ENCODE measurements at places on chromosomes 16 and 17.

- no peak for DNase-seq
Observed at GRCh38 chr16:89641458-89642119, 15.9 kb downstream of the CHMP1A start.

- DNase-seq, result no peak
Observed at GRCh38 chr16:13895516-13895915, 24.4 kb upstream of the ERCC4 start.

- no peak for DNase-seq
Observed at GRCh38 chr17:57935833-57936807, 19.1 kb downstream of the CUEDC1 start.

GRCh38 chr17:43986225-43986981 is 18.0 kb upstream of the NAGS start:
- DNase-seq, result no peak

DNA sequence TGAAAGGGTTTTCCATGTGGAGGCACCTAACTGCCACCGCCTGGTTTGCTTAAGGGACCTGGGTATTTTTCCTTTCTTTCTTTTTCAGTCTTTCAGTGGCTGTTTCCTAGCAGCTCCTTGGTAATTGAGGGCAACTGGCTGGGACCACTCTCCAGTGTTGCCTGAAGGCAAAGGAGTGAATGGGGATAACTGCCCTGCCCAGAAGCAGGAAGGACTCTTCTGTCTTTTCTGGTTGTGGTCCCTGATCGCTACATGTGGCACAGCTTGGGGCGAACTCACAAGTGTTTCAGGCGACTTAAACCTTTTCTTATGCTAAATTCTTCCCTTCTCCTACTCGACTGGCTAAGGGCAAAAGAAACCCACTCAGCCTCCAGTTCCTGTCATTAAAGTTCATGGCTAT is 10.1 kb upstream of the TMEM98 start:
- no peak for DNase-seq

DNA sequence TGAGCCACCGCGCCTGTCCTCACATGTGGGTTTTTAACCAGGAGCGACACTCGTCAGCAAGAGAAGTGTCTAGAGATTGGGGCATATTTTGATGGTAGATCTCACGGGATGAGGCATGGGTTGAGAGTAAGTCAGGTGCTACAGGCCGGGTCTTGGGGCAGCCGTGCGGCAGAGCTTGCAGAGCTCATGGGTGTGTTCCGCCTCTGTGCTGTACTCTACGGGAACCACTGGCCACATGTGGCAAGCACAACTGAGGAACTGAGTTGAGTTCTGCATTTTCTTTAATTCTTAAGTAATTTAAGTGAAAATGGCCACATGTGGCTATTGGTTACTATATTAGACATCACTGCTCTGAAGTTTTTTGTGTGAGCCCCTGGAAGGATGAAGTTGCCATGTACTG is 9.6 kb downstream of the CLUAP1 start:
- DNase-seq, result no peak

DNA sequence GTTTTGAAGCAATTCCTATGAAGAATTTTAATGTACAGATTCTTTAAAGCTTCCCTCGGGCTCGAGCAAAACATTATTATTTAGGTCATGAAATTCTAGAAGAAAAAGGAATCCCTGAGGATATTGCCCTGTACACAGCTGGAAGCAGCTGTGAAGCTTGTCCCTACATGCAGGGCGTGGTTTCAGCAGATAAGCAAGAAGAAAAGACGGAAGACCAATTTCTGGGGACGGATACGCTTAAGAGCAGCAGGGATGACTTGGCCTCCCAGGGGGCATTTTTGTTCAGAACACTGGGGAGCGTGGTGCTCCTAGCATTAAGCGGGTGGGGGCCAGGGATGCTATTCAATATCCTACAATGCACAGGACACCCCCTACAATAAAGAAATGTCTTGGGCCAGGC is 34.3 kb downstream of the LITAF start:
- DNase-seq, result no peak

- DNase-seq, result no peak
Observed at GRCh38 chr17:28977659-28978355, 26.5 kb upstream of the PHF12 start.

DNA sequence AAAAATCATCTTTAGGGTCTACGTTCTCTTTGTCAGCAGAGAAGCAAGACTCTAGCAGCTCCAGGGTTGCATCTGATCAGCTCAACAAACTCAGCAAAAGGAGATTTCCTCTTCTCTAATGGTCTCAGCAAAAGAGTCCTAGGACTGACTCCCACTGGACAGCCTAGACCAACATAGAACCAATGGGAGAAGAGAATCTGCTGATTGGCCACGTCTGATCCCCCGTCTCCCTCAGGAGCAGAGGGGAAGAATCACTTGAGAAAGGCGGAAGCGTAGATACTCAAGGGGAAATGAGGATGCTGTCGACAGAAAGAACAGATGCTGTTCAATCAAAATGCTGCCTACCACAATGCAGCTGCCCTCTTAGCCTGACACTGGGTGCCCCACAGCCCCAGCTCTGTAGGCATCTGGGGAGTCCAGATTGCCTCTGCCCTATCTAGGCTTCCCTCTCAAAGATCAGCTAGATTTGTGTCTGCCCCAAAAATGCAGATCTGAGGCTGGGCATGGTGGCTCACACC is 31.5 kb upstream of the EMP2 start:
- no peak for DNase-seq

- DNase-seq, result no peak
Observed at GRCh38 chr17:28549236-28550132, 2.9 kb downstream of the UNC119 start.

- DNase-seq, result no peak
Observed at GRCh38 chr17:31226950-31227349, 70.1 kb downstream of the OMG start.

DNA sequence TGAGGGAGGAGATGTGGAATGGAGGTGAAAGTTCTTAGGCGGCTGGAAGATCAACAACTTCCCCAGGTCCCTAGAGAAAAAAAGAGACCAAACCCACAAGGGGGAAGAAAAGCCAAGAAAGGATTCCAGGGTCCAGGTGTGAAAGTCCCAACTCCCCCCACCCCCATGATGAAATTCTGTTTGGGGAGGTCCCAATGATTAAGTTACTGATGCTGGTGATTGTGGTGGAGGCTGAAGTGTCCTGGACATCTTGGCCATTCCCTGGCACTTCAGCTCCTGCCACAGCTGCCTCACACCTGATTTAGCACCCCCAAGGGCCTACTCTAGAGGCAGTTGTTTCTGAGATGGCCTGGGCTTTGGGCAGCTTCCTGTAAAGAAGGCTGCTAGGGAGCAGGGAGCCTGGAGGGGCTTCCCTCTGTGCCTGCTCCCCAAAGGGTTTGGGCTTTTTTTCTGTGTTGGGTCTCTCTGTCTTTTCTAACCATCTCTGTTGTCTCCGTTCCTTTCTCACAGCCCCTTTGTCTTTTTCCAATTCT is 13.1 kb downstream of the HOXB4 start:
- DNase-seq, result no peak

DNA sequence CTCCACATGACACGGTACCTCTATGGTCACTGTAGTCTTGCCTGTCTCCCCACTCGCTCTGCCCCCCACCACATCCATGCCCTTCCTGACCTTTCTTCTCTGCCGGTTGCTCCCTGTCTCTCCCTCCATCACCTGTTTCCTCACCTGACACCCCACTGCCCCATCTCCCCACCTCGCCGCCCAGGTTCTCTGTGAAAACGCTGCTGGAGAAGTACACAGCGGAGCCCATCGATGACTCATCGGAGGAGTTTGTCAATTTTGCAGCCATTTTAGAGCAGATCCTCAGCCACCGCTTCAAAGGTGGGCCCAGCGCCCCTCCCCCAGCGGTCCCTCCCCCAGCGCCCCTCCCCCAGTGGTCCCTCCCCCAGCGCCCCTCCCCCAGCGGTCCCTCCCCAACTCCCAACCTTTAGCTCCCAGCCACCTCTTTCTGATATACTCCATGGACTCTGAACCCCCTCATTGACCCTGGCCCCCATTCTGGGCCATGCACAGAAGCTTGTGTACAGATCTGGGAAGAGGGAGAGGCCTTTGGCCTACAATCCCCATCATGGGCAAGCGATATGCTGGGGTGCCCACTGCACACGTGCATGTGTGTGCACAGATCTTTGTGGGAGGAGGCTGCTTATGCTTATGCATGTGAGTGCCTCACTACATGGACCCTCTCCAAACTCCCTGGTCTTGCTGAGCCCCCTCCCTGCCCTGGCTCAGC is 4.1 kb downstream of the RUNDC3A start:
- no peak for DNase-seq

DNA sequence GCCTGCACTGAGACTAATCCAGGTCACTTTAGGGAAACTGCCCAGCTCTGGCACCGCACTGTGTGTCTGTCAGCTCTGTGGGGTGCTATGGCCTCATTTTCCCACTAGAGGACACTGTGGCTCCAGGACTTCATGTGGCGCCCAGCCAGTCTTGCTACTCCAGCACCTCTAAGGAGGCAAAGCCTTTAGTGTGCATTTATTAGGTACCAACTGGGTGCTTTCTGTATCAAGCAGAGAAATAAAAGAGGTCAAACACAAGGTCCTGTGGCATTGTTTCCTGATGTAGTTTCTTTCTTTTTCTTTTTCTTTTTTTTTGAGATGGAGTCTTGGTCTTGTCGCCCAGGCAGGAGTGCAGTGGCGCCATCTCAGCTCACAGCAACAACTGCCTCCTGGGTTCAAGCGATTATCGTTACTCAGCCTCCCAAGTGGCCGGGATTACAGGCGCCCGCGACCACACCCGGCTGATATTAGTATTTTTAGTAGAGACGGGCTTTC is 12.5 kb upstream of the RHBDL3 start:
- peak; percentile 54 for DNase-seq

Data from HCT116 (cell line).